ENCODE measurements at places on chromosomes 3 and 15.

DNA sequence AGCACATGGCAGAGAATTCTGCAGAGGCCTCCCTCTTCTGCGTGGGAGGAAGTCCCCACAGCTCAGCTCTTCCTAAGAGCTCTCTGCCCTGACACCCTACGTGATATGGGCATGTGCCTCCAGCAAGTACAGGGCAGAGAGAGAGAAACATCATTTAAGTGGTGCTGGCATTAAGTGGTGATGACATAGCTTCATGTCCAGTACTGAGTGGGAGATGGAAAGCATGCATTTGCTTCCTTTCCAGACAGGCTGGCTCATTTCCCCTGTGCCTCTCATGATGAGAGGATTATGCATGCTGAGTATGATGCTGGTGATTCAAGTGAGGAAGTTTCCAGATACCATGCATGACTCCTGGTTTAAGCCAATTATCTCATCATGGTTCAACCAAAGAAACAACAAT is 26.9 kb downstream of the BFSP2 start:
- DNase-seq = no peak

- DNase-seq = no peak
Observed at GRCh38 chr15:88975891-88976290, 62.7 kb upstream of the MFGE8 start.

DNA sequence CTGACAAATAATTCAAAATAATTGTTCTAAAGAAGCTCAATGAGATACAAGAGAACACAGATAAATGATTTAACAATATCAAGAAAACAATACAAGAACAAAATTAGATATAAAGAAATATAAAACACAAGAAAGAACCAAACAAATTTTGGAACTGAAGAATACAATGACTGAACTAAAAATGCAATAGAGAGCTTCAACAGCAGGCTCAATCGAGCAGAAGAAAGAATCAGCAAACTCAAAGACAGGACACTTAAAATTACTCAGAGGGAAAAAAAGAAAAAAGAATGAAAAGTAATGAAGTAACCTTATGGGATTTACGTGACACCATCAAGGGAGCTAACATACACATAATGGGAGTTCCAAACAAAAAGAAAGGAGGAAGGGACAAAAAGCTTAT is 32.1 kb downstream of the CCDC54 start:
- no peak for DNase-seq

DNA sequence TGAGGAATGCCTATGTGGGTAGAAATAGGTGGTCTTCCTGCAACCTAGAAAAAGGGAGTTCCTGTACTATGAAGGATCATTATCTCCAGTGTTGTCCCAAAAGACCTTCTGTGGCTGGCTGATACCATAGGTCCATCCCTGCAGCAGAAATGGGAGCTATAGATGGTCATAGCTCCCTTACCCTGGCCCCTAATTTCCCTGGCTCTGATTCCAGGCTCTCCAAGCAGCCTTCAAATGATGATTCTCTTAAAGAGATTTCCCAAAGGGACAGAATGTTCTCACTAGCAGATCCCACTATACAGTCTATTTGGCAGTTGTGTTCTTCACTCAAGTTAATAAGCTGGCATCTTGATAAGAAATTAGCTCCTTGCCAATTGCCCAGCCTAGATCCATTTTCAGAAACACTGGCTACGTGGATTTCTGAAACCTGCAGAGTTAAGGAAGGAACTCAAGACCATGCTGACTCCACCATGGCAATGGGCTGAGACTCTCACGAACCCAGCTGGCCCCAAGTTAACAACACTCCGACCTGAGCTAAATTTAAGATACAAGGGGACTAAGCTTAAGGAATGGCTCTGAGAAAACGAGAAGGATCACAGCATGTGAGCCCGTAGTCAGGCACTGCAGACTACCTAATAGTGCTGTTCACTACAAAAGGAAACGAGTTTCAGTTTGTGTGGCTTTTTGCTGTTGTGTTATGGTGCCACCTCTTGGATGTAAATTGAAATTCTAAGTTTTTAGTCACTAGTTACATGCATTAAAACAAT is 11.4 kb downstream of the C15orf40 start:
- DNase-seq = peak; percentile 9
